ENCODE measurements at places on chromosomes 12 and 14. TPM values are rescaled to one million over a fixed set of nuclear protein-coding genes. Genes with fewer than 3 reads are reported as not detected.

Gene DEGS2
- not detected for total RNA-seq

DNA sequence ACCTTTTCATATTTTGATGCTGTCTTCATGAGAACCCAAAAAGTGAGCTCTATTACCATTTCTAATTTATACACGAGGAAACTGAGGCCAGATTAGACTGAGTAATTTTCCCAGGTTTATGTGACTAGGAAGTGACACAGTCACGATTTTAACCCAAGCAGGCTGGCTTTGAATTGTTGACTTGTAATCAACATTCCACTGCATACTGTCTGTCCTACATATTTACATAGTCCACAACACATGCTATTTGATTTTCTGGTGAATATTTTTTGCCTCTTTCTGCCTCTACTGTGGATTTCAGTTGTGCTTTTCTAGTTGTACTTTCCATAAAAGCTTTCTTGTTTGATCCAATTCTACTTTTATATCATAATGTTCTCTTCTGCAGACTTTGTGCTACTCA, 8.2 kb downstream of the TAS2R7 start:
- DNase-seq, result no peak

DNA sequence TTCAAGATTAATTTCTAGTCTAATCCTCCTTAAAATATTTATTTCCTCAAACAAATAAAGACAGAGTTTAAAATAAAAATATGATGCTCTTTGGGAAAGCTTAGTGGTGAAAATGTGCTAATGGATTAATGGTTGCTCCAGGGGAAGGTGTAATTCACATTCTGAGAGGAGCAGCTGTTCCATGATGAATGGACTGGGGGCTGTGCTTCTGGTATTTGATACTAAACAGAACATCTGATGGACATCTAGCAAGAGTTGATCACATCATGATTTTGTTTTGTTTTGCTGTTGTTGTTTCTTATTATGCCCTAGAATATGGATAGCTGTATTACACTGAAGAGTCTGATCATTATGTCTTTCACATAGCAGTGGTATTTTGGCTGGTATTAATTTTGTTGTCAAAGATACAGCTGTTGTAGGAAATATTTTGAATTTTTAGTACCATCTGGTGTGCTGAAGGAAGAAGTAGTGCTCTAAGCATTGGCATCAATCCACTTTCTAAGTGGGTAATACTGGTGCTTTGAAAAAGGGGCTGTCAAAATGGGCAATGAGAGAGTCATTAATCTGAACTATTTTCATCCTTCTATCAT, 296.4 kb downstream of the ADAMTS20 start:
- no peak for DNase-seq

DNA sequence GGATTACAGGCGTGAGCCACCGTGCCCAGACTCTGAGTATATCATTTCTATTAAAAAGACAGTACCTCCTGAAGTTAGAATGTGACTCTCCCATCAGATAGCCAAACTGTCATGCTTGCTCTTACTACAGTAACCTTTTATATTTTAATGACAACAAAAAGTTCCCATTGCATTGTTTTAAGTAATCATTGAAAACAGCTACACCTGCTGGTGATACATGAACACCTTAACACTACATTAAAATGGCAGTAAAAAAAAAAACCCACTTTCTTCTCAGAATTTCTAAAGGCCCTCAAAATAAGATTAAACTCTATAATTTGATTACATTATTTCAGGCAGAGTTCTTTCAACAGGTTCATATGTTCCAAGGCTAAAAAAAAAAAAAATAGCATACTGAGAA, 76.7 kb downstream of the SH2B3 start:
- DNase-seq, result no peak

GRCh38 chr14:28764257-28765160, 2.1 kb upstream of the FOXG1 start:
- DNase-seq, result no peak

GRCh38 chr12:125140279-125141209, 75.3 kb downstream of the AACS start:
- no peak for DNase-seq
